Activated CD4-positive, alpha-beta memory T cell treated with anti-CD3 and anti-CD28 coated beads for 36 hours (primary cell): ENCODE measurements at places on chromosomes 12 and 14.

GRCh38 chr12:89474615-89475014, 50.0 kb downstream of the GALNT4 start:
- DNase-seq: no peak

GRCh38 chr14:81412779-81413178, 12.7 kb upstream of the STON2 start:
- no peak for DNase-seq

GRCh38 chr12:20475542-20475941, 107.2 kb downstream of the PDE3A start:
- no peak for DNase-seq

GRCh38 chr12:75661908-75662307, 150.5 kb upstream of the KRR1 start:
- no peak for DNase-seq

DNA sequence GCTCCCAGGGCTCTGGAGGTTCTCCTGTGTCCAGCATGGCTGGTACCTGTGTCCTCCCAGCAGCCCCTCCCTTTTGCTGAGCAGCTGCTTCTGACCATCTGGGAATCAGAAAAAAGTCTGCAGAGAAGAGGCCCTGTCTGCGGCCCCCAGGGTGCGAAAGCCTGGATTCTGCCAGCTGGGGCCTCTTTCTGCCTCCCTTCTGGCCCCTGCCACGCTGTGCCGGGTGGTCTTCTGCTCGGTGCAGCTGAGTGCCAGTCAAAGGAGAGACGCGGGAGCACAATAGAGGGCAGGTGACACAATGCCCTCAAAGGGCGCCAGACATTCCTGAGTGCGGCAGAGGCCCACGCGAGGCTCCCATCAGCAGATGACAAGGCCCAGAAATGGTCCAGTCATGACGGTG, 12.6 kb downstream of the BTBD6 start:
- DNase-seq: no peak
